ENCODE measurements at places on chromosomes 16 and 17. TPM values are rescaled to one million over a fixed set of nuclear protein-coding genes. Genes with fewer than 3 reads are reported as not detected.

- DNase-seq: no peak
Measured at GRCh38 chr17:58335779-58336455, 7.3 kb upstream of the TSPOAP1 start.

DNA sequence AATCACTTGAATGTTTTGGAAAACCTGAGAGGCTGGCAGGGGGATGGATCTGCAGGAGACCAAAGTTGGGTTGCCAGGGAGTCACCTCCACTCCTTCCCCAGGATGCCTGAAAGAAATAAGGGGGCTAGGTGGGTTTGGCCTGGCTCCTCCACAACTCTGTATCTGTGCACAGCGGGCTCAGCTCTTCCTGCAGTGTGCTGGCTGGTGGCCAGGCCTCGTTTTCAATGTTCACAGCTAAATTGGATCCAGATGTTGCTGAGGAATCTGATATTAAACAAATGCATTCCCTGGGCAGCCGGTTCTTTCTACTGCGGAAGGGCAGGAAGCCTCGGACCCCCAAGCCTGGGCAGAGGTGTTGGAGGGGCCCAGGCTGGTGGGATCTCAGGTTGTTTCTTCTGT is 106.2 kb downstream of the N4BP1 start:
- no peak for DNase-seq

The SOST gene
- total RNA-seq: not detected

DNA sequence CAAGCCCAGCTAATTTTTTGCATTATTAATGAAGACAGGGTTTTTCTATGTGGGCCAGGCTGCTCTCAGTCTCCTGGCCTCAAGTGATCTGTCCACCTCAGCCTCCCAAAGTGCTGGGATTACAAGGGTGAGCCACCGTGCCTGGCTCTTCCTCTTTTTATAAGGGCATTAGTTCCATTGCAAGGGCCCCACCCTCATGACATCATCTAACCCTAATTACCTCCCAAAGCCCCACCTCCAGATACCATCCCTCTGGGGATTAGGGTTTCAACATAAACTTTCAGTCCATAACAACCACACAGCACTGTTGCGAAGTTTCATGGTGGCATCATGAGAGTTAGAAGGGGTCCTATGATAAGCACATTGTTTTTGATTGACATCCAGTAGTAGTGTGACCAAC is 277.7 kb downstream of the GRIN2A start:
- no peak for DNase-seq

DNA sequence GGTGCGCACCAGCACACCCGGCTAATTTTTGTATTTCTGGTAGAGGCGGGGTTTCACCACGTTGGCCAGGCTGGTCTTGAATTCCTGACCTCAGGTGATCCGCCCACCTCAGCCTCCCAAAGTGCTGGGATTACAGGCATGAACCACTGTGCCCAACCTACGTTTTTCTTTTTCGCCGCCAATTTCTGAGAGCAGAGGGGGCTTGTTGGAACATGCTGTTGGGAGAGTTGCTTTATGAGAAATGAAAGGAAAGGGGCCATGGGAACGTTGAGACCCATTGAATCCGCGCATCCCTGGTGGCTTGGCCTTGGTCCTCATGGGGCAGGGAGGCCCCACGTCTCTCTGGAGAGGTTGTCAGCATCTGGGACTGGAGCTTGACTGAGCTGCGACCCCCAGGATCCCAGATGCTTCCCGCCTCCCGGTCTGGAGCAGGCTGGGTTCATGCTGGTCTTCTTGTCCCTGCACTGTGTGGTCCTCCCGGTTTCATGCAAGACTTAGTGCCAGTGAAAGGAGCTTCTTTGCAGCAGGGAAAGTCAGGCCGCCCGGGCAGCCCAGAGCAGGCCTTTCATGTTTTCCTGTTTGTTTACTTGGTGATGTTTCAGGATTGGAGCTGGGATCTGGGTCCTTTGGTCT is 22.8 kb downstream of the CRISPLD2 start:
- DNase-seq: no peak

The ACSM5 gene
- total RNA-seq: 0.78 TPM

All from occipital lobe (tissue), 3 donors.